DMS53 (cell line): ENCODE measurements at places on chromosomes 1 and 21.

DNA sequence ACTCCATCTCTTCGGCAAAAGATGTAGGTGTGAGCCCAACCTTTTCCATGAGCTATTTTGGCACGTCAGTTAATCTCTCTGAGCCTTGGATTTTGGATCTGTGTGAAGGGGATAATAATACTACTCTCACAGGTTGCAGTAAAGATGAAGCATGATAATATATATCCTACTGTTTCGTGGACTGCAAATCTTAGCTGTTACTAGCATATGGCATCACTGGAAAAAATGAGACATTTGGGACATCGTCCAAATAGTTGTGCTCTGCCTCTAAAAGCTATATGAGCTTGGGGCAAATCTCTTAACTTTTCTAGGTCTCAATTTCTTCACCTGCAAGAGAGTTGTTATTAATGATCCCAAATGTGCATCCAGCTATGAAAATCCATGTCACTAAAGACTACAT is 147.4 kb upstream of the ZRANB2 start:
- no peak for DNase-seq

DNA sequence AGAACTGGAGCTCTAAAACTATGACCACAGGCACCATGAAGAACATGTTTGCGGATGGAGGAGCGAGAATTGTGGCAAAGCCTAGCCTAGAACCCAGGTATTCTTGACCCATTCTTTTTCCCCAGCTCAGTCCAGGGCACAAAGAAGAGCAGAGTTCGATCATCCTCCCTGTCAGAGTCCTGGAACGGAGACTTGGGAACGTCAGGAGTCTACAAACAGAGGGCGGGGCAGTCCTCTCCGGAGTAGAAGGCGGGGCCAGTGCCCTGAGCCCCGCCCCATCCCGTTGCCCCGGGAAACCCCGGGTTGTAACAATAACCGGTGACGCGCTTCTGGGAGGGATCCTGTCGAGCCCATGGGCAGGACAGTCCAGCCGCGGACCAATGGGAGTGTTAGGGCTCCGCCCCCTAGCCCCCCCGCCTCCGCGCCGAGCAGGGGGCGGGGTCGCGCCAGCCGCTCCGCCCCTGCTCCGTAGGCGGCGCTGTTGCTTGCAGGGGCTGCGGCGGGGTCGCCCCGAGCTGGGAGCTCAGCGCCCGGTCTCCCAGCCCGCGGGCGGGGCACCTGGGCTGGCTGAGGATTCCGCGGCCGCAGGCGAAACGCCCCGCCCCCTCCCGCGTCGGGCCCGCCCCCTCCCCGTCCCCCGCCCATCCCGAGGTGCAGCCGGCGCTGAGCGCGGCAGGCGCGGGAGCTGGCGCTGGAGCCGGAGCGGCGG is at the start of gene FOXO6:
Gene FOXO6, plus strand, starts transcription at position 649 of the 709 bp plus-strand sequence.
- peak; percentile 99 for DNase-seq

DNA sequence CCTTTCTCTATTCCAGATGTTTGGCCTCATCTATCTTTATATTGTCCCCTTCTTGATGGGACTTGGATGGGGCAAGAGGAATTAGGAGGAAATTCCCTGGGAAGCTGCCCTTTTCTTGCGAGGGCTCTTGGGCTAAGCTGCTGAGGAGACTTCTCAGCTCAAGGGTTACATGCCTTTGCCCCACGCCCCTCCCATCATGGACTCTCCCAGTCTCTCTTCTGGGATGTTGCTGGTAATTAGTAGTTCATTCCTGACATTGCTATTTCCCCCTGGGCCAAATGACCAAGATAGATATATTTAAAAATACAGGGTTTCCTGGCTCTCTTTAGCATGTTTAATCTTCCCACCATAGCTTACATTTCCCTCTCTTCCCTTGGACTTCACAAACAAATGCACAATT is 90.6 kb upstream of the RALGPS2 start:
- no peak for DNase-seq

GRCh38 chr1:88216441-88216840 is 467.6 kb upstream of the PKN2 start:
- DNase-seq: peak; percentile 40

DNA sequence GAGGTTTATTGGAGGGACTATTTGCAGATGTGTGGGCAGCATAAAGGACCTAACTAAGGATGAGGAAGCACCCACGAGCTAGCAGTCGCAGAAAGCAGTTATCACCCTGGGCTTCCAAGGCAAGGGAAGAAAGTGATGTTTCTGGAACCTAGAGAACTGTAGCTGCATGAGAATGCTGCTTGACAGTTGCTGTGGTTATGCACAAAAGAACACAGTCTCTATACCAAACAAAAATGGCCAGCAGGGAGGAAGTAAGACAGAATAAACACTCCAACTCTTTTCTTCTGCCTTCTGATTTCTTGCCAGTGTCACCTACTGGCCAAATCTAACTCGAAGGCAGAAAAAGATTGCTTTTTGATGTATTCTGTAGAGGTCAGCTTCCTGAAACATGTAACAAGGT is 190.2 kb downstream of the RASAL2 start:
- DNase-seq: no peak

- DNase-seq: no peak
These were observed 59.7 kb upstream of the TIAM1 start for GRCh38 chr21:31403596-31404333.

DNA sequence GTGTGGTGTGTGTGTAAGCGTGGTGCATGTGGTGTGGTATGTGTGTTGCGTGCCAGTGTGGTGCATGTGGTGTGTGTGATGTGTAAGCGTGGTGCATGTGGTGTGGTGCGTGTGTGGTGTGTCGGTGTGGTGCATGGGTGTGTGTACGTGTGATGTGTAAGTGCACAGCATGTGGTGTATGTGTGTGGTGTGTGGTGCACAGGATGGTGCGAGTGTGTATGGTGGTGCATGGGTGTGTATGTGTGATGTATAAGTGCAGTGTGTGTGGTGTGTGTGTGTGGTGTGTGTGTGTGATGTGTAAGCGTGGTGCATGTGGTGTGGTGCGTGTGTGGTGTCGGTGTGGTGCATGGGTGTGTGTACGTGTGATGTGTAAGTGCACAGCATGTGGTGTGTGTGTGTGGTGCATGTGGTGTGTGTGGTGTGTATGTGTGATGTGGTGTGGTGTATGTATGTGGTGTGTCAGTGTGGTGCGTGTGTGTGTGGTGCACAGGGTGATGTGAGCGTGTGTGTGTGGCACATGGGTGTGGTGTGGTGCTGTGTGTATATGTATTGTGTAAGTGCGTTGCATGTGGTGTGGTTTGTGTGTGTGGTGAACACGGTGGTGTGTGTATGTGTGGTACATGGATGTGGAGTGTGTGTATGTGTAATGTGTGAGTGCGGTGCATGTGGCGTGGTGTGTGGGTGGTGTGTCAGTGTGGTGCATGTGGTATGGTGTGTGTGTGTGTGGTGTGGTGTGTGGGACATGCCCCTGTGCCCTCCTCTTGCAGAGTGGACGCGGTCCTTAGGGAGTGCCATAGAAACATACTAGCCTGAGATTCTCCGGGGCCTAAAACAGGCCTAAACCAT is 1.1 kb upstream of the C2CD2 start:
- no peak for DNase-seq

DNA sequence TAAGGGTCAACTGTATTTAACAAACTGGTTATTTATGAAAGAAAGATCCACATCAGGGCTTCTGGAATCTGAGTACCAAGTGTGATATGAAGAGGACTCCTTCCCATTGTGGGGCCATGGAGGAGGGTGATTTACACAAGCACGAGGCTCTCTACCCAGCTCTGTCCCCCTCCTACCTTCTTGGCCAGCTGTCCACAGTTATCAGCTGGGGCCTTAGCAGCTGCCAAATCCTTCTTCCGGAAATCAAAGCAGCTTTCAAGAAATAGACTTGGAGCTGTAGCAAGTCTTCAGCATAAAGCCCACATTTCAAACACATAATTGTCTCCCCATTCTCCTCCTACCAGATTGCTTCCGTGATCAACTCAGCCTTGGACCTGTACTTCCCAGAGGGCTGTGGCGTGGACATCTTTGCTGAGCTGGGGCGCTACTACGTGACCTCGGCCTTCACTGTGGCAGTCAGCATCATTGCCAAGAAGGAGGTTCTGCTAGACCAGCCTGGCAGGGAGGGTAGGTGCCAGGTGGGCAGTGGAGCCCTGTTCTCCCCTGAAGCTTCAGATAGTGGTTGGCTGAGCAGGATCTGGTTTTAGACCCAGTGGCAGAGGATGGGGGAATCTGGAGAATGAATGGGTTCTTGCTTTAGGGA is 15.5 kb downstream of the AZIN2 start:
- DNase-seq: no peak

GRCh38 chr1:244047621-244048255 is 3.3 kb upstream of the ZBTB18 start:
- no peak for DNase-seq

DNA sequence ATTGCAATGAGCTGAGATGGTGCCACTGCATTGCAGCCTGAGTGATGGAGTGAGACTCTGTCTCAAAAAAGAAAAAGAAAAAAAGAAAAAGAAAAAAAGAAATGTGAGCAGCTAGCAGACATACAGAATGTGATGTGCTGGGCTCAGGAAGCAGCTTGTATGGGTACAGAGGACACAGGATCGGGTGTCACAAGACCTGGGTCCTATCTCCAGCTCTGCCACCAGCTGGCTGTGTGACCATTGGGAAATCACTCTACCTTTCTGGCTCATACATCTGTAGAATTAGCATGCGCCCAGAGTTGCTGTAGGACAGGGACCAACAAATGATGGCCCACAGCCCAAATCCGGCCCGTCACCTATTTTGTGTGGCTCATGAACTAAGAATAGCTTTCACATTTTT is 3.3 kb upstream of the PLA2G2C start:
- no peak for DNase-seq

DNA sequence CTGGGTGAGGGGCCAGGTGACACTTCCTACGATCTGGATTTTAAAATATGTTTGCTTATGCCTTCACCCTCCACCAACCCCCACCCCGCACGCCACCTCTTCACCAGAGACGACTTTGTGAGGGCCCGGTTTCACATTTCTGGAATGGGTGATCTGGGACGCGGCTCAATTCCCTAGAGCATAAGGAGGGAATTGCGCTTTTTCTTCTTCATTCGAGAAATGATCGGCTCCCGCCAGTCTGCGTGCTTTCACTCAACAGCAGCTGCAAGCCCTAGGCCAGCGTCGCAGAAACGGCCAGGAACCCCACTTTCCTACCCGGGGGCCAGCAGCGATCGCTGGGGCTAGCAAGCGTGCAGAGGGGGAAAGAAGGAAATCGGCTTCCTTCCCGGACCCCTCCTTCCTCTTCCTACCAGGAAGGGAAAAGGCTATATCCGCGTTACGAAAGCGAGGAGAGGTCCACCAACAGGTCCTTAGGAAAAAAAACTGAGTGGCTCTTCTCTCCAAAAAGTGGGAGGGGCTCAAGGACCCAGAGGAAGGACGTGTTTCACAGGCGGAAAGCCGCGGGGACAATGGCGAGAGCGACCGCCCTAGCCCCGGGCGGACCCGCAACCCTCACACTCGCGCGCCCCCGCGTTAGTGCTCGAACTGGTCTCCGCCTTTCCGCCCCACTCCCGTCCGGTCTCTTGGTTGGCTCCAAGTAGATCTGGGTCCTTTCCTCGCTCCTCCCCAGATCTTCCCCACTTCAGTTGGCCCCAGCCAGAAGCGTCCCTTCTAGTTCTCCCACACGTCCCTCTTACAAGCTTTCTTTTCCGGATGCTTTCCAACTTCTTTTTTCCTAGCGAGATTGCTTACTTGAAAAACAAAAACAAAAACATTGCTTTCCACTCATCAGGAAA is 1.1 kb upstream of the ADAMTS1 start:
- peak; percentile 19 for DNase-seq

GRCh38 chr1:29482991-29483390 is 246.7 kb downstream of the PTPRU start:
- DNase-seq: no peak

GRCh38 chr1:16151196-16151994 is 4.5 kb downstream of the EPHA2 start:
- DNase-seq: peak; percentile 68

DNA sequence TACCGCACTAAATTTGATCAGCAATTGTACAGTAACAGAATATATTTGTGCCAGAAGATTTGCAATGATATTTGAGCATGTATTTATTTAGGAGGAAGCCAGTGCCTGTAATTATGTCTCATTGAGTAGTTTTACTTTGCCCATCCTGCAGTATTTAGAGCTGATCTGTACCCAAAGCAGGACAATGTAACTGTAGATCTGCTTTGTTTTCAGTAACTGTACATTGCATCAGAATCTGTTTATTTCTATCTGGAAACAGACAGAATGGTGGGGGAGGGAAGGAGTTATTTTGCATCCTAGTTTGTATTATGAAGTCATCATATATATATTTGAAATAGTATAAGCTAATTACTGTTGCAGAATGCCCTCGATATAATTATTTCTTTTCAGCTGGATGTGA is 36.2 kb upstream of the LRRC8C start:
- DNase-seq: no peak

DNA sequence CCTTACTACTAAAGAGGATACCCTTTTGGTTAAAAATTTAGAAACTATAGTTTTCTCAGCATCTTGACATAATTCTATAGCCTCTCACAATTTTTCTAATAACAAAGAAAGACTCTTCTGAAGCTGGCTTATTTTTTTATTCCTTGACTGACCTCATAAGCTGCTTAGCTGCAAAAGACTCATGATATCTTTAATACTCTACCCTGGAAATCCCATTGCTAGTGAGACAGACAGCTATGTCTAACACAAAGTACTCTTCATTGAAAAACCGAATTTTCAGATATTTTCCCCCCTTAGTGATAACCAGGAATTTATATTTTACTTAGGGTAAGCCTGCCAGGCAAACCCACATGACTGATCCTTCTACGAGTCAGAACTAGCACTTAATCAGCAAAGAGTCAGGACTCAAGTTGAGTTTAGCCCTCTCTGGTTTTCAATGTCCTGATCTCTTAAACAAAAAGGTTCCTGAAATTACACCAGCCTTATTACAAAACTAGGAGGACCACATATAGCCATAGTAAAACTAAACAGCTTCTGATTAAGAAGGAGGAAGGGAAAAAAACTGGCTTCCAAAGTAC is 56.9 kb downstream of the ENAH start:
- no peak for DNase-seq

DNA sequence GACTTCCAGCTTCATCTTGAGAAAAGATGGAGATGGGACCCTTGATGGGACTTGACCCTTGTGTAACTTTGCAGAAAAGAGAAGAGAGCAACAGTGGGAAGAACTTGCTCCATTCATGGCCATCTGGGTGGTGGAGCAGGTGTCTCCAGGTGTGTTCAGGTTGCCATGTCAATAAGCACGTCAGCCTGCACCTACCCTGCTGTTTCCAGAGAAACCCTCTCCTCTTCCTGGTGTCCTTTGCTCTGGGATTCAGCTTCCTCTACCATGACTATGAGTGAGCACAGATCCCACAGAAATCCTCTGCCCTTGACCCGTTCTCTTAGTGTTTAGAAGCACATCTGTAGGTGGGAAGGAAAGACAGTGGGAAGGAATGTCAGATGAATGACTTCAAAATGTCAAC is 21.8 kb upstream of the OTUD3 start:
- DNase-seq: peak; percentile 93

GRCh38 chr1:97938285-97938642 is 17.4 kb upstream of the DPYD start:
- no peak for DNase-seq

GRCh38 chr21:45706299-45706698 is 62.8 kb downstream of the PCBP3 start:
- DNase-seq: no peak

- no peak for DNase-seq
These were observed 45.3 kb downstream of the STXBP3 start for GRCh38 chr1:108791790-108792189.
